Fibroblast of skin of scalp (primary cell): ENCODE measurements at places on chromosomes 4 and X.
A peak's percentile ranks its signal among the peaks of the same experiment; 100 is the strongest.

GRCh38 chr4:156113138-156113765, 159.6 kb upstream of the CTSO start:
- DNase-seq: no peak

DNA sequence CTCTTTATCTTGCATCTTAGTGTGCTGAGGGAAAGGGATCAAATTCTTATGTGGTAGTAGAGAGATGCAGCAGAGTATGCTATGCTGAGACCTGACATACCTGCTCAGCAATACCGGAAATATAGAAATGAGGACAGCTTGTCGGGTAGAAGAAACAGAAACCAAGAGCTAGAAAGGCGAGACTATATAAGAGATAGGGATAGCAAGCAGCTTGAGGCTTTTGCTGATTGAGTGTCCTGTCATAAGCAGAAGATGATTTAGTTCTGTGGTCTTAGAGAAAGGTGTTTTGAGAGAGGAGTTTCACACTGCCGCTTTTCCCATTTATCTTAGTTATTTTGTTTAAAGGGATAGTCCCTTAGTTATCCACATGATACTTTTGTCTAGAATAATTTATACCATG, 31.7 kb downstream of the USP9X start:
- DNase-seq: no peak

DNA sequence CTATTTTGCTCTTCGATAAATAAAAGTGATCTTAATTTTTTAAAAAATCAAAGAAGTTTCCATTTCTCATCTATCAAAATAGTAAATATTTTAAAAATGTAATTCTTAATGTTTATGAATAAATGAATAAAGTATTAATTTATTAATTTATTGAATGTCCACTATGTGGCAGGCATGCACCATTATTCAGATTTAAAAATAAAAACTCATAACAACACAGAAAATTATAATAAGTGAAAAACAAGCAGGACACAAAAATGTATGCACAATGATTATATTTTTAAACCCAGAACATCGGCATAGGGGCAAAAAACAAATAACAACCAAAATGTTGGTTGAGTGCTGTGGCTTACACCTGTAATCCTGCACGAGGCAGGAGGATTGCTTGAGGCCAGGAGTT, 5.3 kb upstream of the PYURF start:
- no peak for DNase-seq

GRCh38 chr4:6342530-6343293, 73.1 kb downstream of the WFS1 start:
- DNase-seq: peak; percentile 6

DNA sequence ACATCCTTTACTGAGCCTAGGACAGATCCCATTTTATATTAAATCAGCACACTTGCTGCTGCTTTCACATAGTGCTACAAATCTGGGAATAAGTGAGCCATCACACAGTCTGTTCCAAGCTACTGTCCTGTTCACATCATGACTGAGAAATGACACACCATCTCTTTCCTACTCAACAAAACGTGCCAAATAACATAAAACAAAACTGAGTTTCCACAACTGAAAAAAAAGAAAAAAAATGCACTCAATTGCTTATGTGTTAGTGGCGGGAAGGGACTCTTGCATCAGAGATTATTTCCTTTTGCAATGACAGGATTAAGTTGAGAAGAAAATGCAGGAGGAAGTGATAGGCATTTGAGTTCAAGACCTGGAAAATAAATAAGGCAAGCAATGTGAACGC, 109.0 kb downstream of the SHROOM4 start:
- DNase-seq: peak; percentile 20

GRCh38 chr4:121838136-121838535, 14.5 kb upstream of the CCNA2 start:
- DNase-seq: no peak
